Large intestine (tissue), 12 donors: ENCODE measurements at places on chromosomes 11 and 22. TPM values are rescaled to one million over a fixed set of nuclear protein-coding genes. Genes with fewer than 3 reads are reported as not detected.
A peak's percentile ranks its signal among the peaks of the same experiment; 100 is the strongest.

- H3K27me3 ChIP-seq, result no peaks in the 10 kb centered on the region
- no peak overlapping the region for H3K27ac ChIP-seq
- H3K36me3 ChIP-seq, result no peaks in the 10 kb centered on the region
- H3K4me1 ChIP-seq, result no peaks in the 10 kb centered on the region
- H3K4me3 ChIP-seq, result no peak overlapping the region
Measured at GRCh38 chr22:23053912-23054530, 16.3 kb upstream of the GNAZ start.

- DNase-seq, result no peak
- H3K4me3 ChIP-seq, result no peak overlapping the region
- H3K36me3 ChIP-seq, result no peaks in the 10 kb centered on the region
- no peaks in the 10 kb centered on the region for H3K4me1 ChIP-seq
Measured at GRCh38 chr11:10379022-10379421, 74.1 kb downstream of the ADM start.

Gene TALDO1
- polyA plus RNA-seq, result 92.4 TPM

- peaks cover 21% of the 10 kb centered on the region for H3K36me3 ChIP-seq
- no peak overlapping the region for H3K27ac ChIP-seq
- H3K4me1 ChIP-seq, result no peaks in the 10 kb centered on the region
Measured at GRCh38 chr11:43497144-43497543, 138.4 kb downstream of the TTC17 start.

Gene DMC1
- 1.9 TPM for polyA plus RNA-seq

Gene ACRV1
- 0.27 TPM for polyA plus RNA-seq

DNA sequence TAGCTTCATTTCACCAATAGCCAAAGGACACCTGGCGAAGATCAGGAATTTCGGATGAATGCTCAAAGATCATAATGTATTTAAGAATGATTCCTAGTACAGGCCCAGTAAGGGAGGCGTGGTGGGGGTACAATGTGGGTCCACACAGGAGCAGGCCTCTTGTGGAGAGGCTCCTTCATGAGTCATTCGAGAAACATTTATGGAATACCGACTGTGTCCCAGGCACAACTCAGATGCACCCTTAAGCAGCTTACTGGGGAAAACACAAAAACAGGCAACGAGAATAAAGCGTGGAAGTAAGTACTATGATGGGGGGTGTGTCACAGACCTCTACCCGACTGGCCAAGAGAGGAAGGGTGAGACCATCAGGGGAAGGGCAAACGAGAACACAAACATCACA, 44.5 kb downstream of the SMCO4 start:
- H3K4me3 ChIP-seq, result no peak overlapping the region
- H3K36me3 ChIP-seq, result no peaks in the 10 kb centered on the region
- peak overlapping the region; percentile 5 for H3K27ac ChIP-seq
- no peaks in the 10 kb centered on the region for H3K27me3 ChIP-seq
- DNase-seq, result no peak
